Keratinocyte (primary cell): ENCODE measurements at places on chromosomes 16 and 17. TPM values are rescaled to one million over a fixed set of nuclear protein-coding genes. Genes with fewer than 3 reads are reported as not detected.

Gene KRT16
- 1,163 to 4,746 TPM (median 1,851 TPM) in 3 replicates for polyA plus RNA-seq

Gene CDYL2
- polyA plus RNA-seq: 1.6 to 2.0 TPM (median 1.9 TPM) in 3 replicates

Gene PEMT
- 17.7 to 23.7 TPM (median 18.6 TPM) in 3 replicates for polyA plus RNA-seq

Gene LDHD
- 0.34 to 0.62 TPM (median 0.52 TPM) in 3 replicates for polyA plus RNA-seq

Gene EFCAB5
- 0.08 to 0.17 TPM (median 0.13 TPM) in 3 replicates for polyA plus RNA-seq

DNA sequence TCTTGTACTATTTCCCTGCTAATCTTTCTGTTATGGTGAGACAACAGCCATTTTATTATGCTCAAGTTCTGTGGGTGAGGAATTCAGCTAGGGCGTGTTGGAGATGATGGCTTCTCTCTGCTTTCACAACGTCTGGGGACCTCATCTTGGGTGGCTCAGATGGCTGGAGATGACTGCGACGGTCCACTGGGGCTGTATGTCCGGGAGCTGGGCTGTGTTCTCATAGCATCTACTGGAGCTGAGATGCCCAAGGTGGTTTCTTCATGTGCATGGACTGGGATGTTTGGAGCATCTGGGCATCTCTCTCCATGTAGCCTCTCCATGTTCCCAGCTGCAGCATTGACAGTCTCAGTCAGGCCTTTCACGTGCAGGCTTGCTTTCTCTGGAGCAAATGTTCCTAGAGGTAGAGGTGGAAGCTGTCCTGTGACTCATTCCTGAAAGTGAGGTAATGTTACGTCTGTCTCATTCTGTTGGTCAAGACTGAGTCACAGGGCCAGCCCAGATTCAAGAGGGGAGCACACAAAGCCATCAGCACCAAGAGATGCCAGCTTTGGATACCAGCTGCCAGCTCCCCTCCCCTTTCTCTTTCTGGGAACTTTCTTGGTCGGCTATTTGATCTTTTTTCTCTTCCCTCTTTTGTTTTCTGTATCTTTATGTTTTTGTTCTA lies 96.2 kb downstream of the RAP1GAP2 start:
- peaks cover 37% of the 10 kb centered on the region for H3K4me1 ChIP-seq
- H3K36me3 ChIP-seq: peaks cover 2% of the 10 kb centered on the region
- H3K27me3 ChIP-seq: no peaks in the 10 kb centered on the region
- DNase-seq: peak; percentile 92

DNA sequence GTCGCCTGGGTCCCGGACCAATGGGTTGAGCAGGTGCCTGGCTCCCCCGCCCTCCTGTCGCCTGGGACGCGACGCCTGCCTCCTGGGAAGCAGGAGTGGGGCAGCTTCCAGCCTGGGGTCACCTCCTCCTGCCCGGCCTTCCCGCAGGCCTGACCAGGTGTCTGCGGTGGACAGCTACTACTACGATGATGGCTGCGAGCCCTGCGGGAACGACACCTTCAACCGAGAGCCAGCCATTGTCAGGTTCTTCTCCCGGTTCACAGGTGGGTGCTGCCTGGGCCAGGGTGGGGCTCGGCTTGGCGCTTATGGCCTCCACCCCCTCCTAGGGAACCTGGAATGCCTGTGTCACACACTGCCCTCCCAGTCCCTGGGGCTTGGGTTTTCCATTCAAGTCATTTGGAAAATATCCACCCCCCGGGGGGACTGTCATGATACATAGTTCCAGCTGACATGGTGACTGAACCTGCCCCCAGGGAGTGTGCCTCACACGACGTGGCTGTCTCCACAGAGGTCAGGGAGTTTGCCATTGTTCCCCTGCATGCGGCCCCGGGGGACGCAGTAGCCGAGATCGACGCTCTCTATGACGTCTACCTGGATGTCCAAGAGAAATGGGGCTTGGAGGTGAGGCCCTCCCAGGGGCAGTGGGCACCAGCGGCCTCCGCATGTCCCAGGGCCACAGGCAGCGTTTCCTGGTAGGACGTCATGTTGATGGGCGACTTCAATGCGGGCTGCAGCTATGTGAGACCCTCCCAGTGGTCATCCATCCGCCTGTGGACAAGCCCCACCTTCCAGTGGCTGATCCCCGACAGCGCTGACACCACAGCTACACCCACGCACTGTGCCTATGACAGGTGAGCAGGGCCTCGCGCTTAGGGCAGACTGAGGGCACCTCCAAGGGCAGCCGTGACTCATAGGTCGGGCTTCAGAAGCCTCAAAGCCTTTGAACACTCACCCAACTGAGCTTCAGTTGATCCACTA lies 2.3 kb downstream of the DNASE1 start:
- H3K4me3 ChIP-seq: no peak overlapping the region
- H3K27me3 ChIP-seq: no peaks in the 10 kb centered on the region
- no peak overlapping the region for H3K27ac ChIP-seq

DNA sequence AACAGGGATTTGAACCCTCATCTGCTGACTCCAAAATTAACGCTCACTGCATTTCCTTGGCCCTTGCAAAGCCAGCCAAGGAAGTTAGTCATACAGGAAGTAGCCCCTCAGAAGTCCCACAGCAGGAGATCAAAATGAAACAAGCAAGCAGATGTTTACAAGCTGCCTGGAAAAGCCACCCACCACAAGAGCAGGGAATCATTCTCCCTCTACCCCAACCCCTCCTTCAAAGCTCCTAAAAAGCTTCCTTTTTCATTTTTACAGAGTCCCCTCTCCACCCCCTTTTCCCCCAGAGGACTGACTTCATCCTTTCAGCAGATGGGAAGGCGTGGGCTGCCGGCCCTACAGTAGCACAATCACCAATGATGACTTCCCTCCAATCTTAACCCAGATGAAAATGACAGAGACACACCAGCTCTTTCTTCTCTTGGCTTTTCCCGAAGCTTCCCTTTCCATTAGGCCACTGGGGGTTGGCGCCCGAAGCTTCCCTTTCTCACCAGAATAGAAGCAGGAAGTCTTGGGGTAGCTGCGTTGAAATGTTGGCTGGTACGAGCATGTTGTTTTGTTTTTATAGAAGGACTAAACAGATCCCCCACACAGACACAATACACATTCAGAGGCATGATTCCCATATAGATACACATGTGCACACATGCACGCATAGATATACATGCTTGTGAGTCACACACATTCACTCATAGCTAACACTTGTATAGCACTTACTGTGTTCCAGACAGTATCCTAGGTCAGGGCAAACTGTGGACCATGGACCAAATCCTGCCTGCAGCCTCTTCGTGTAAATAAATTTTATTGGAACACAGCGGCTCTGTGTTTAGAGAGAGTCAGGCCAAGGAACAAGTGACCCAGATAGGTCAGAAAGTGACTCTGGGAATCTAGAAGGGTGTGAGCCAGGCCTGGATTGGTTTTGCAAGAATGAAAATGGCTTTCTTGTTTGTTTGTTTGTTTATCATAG lies 17.4 kb downstream of the ITPRIPL2 start:
- no peaks in the 10 kb centered on the region for H3K36me3 ChIP-seq
- H3K4me3 ChIP-seq: no peak overlapping the region
- no peak for DNase-seq
- H3K27me3 ChIP-seq: no peaks in the 10 kb centered on the region
- peaks cover 24% of the 10 kb centered on the region for H3K4me1 ChIP-seq

DNA sequence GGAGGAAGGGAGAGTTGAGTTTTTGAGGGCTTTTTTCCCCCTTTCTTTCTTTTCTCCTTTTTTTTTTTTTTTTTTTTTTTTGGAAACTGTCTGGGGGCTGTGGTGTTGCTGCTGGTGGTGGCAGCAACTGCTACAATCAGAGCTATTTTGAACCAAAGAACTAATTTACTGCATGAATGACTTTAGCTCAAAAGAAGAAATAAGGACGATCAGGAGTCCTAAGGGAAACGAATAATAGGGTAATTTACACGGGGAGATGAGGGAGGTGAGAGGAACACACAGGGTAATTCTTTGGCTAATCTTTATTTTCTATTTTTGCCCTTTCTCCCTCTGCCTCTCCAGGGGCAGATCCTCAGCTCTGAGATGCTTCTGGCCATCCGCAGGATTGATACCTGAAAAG lies 119.8 kb downstream of the TMEM132E start:
- H3K36me3 ChIP-seq: no peaks in the 10 kb centered on the region
- no peak overlapping the region for H3K4me3 ChIP-seq
- H3K4me1 ChIP-seq: no peaks in the 10 kb centered on the region

DNA sequence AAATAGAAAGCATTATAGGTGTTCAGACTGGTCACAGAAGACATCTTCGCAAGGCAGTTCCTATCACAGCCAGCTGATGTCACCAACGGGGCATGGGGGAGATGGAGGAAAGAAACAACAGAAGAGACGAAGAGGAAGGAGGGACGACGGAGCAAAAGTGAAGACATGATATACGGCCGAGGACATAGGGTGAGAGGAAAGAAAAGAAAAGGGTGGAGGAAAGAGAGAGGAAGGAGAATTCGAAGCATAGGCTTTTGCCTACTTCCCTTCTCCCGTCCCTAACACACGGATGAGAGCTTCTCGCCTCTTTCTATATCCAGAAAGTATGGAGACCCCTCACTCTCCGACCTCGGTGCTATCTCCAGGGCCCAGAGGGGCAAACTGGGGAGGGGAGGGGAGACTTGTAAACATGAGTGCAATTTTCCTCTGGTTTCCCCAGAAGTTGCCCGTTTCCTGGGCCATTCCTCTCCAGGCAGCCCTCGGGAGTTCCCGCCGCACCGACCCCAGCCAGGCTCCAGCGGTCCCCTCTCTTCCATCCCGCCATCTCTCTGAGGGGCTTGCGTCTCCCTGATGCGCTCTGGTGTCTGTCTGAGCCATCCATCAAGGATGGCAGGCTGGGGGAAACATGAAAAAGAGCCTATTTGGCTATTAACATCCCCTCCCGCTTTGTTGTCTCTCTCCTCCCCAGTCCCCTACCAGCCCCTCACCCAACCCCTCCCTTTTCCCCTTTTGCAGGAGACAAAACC lies 26.0 kb downstream of the COPZ2 start:
- peak overlapping the region; percentile 47 for H3K4me3 ChIP-seq
- no peak for DNase-seq
- peaks cover 8% of the 10 kb centered on the region for H3K27me3 ChIP-seq
- peaks cover 9% of the 10 kb centered on the region for H3K4me1 ChIP-seq
- no peaks in the 10 kb centered on the region for H3K36me3 ChIP-seq

DNA sequence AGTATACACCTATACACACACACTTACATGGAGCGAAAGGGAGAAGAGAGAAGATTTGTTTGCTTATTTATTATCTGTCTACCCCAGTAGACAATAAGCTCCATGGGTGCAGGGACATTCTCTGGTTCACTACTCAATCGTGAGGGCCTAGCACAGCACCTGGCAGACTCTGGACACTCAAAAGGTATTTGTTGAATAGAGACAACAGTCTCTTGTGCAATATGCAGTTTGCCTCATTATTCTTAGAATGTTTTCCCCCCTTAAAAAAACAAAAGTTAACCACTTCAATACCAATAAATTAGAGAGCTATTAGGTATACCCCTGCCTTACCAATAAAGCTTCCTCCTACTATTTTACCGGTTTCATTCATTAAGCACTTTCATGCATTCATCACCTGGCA lies 2.0 kb downstream of the AKAP10 start:
- no peak overlapping the region for H3K27ac ChIP-seq
- H3K27me3 ChIP-seq: no peaks in the 10 kb centered on the region
- H3K4me1 ChIP-seq: peaks cover 8% of the 10 kb centered on the region
- DNase-seq: no peak
- H3K36me3 ChIP-seq: peaks cover 7% of the 10 kb centered on the region

GRCh38 chr17:10729334-10730193 lies at the start of gene TMEM220:
TMEM220 (minus strand) TSS chr17:10730023; CDS start chr17:10729851, 172 bp downstream.
- DNase-seq: no peak
- H3K27me3 ChIP-seq: no peaks in the 10 kb centered on the region
- H3K4me3 ChIP-seq: peak within 1 kb of the TSS; percentile 57
- peaks cover 5% of the 10 kb centered on the region for H3K4me1 ChIP-seq

- no peak overlapping the region for H3K27ac ChIP-seq
- H3K36me3 ChIP-seq: peaks cover 62% of the 10 kb centered on the region
- DNase-seq: no peak
- peaks cover 1% of the 10 kb centered on the region for H3K4me1 ChIP-seq
- no peaks in the 10 kb centered on the region for H3K27me3 ChIP-seq
These were observed 24.4 kb upstream of the CYTH1 start for GRCh38 chr17:78806451-78806850.

GRCh38 chr16:50708373-50709060 lies 15.1 kb downstream of the NOD2 start:
- no peak overlapping the region for H3K27ac ChIP-seq
- DNase-seq: no peak
- no peaks in the 10 kb centered on the region for H3K4me1 ChIP-seq
- H3K4me3 ChIP-seq: no peak overlapping the region
- no peaks in the 10 kb centered on the region for H3K36me3 ChIP-seq
- no peaks in the 10 kb centered on the region for H3K27me3 ChIP-seq

- no peak overlapping the region for H3K4me3 ChIP-seq
These were observed 8.0 kb upstream of the CCL1 start for GRCh38 chr17:34370997-34371395.

DNA sequence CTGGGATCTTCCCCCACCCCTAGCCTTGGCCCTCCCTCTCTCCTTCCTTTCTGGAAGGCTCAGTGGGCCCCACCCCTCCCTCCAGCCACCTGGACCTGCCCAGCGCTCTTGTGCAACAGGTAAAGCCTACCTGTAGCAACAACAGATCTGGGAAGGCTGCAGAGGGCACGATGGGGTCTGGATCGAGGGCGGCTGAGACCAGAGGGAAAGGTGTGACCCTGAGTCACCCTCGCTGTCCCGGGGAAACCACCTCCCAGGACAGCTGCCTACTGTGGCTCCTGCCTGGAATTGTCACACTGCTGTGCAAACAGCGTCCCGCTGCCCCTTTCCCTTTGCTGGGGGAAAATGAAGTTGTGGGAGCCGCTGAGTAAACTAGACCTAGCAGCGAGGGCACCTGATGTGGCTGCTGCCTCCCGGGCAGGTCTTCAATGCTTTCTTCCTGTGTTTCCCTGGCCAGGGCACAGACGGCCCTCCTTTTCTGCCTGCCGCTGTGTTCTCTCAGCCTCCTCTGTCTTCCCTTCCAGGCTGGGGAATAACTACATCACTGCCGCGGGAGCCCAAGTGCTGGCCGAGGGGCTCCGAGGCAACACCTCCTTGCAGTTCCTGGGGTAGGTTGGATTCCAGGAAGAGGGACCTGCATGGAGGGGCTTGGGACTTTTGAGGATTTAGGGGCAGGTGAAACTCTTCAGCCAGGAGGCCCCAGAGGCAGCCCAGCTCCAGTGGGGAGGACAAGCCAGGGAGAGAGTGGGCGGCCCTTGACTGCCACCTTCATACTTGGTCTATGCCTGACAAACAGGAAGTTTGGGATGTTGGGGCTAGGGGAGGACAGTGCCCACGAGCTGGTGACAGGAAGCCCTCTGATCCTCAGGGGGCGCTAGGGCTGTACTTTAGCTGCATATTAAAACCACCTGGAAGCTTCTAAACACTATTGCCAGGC lies 22.2 kb upstream of the CYLD start:
- no peaks in the 10 kb centered on the region for H3K36me3 ChIP-seq
- peaks cover 16% of the 10 kb centered on the region for H3K4me1 ChIP-seq
- H3K27ac ChIP-seq: peak overlapping the region; percentile 39
- peak overlapping the region; percentile 59 for H3K4me3 ChIP-seq

- H3K27me3 ChIP-seq: no peaks in the 10 kb centered on the region
- peak overlapping the region; percentile 73 for H3K27ac ChIP-seq
These were observed 180.7 kb upstream of the CACNG5 start for GRCh38 chr17:66654106-66654740.

- peaks cover 20% of the 10 kb centered on the region for H3K4me1 ChIP-seq
- no peak overlapping the region for H3K27ac ChIP-seq
- no peaks in the 10 kb centered on the region for H3K36me3 ChIP-seq
- DNase-seq: no peak
- no peak overlapping the region for H3K4me3 ChIP-seq
- no peaks in the 10 kb centered on the region for H3K27me3 ChIP-seq
These were observed 65.9 kb downstream of the SPAG9 start for GRCh38 chr17:51054748-51055147.

- H3K27me3 ChIP-seq: no peaks in the 10 kb centered on the region
- H3K36me3 ChIP-seq: no peaks in the 10 kb centered on the region
- peak overlapping the region; percentile 37 for H3K27ac ChIP-seq
- no peak for DNase-seq
- peaks cover 19% of the 10 kb centered on the region for H3K4me1 ChIP-seq
These were observed 31.5 kb downstream of the CDK5RAP3 start for GRCh38 chr17:48002266-48002915.

- no peaks in the 10 kb centered on the region for H3K36me3 ChIP-seq
- peaks cover 3% of the 10 kb centered on the region for H3K4me1 ChIP-seq
- no peak for DNase-seq
These were observed 18.9 kb upstream of the ABCC3 start for GRCh38 chr17:50615828-50616227.
